SK-MEL-5 (cell line): ENCODE measurements at places on chromosomes 2 and 18.

- no peak for DNase-seq
Observed at GRCh38 chr2:224764565-224765236, 48.5 kb upstream of the CCDC195 start.

GRCh38 chr2:147937744-147938349 is 82.7 kb downstream of the ORC4 start:
- DNase-seq, result peak; percentile 57

GRCh38 chr2:190678444-190679162 is 29.7 kb downstream of the NAB1 start:
- no peak for DNase-seq

DNA sequence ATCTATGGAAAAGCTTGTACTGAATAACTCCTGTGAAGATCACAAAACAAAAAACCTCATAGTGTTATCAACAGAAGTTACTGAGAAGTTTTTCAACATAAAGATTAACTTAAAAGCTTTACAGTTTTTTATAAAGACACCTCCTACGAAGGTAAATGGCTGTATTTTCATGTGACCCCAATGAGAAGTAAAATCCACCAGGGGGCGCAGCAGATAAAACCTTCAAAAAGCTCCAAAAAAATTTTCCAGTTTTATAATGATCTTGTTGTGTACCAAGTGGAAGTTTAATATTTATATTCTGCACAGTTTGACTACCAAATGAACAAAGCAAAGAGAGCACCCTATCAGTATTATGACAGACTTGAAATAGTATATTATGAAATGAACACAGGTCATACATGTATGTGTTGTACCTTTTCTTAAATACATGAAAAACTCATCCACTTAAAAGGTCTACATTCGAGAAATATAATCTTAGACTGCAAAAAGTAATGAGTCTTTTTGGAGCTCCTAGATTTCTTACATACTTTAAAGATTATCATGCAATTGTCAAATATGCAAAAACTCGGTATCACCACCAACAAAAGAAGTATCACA is 38.5 kb downstream of the PNO1 start:
- peak; percentile 76 for DNase-seq

- no peak for DNase-seq
Observed at GRCh38 chr2:197255543-197255942, 55.0 kb downstream of the ANKRD44 start.

DNA sequence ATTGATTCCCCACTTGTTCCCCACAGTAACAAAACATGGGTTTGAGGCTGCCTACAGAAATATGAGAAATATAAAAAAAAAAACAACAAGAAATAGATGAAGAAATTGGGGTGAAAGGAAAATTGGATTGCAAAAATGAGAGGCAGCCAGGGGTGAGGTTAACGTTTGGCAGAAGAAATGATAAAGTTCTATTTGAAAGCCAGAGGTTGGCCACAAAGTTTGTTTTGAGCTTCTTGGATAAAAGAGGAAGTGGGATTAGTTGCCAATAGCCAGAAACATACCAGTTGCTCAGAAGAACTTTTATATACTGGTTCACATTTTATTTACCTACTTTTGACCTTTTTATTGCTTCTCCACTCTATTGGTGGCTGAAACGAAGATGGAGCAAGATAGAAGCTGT is 67.5 kb downstream of the FASTKD2 start:
- DNase-seq, result no peak

DNA sequence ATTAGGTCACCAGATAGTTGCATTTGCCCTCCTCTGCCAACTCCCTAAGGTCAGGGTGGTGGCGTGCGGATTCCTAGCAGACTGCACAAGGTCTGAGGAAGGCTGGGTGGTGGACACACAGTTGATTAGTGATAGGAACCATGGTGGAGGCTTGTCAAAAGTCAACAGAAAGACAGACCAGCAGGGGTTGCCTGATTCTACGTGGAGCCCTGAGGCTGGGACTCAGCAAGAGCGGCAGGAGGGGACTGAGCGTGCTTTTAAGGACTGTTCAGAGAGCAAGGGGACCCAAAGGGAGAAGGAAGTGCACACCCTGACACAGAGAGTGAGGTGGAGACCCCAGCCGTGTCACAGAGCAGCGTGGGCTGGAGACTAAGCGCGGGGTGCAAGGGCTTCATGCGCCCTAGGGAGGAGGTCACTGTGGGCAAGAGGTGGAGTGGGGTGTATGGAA is 513.2 kb downstream of the RNF144A start:
- no peak for DNase-seq

GRCh38 chr18:74896390-74896991 is 298.8 kb downstream of the ZNF407 start:
- DNase-seq, result peak; percentile 26

DNA sequence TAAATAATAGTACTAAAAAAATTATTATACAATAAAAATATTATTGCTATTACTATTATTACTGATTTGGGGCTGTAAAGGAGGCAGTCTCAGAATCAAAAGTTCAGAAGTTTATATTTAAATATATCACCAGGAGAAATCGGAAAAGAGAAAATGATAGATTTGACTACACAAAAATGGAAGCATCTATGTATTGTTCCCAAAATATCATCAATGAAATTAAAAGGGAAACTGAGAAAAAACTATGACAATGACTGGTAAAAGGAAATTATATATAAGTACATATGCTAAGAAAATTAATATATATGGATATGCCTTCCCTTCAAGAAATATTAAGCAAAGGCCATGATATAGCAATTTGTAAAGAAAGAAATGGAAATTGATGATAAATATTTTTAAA is 7.7 kb upstream of the TXNDC2 start:
- no peak for DNase-seq
